ENCODE measurements at places on chromosomes 4 and X.

GRCh38 chr4:94605241-94605805 is 152.4 kb upstream of the BMPR1B start:
- no peak for DNase-seq

GRCh38 chr4:152346979-152347378 is 188.9 kb downstream of the FBXW7 start:
- no peak for DNase-seq

GRCh38 chr4:101279377-101279871 is 67.9 kb downstream of the PPP3CA start:
- peak; percentile 69 for DNase-seq

DNA sequence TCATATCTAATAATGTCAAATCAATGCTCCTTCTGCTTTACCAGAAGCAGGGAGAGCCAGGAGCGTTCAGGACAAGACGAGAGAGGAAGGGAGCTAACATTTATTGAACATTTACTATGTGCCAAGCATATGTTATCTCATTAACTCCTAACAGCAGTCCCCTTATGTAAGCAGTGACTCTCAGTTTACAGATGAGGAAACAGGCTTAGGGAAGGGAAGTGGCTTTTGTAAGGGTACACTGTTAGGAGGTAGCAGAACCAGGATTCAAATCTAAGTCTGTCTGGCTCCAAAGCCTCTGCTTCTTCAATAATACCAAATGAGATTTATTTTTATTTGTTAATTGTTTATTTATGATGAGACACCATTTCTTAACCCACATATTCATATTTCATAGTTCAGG is 2.6 kb upstream of the STARD8 start:
- DNase-seq: no peak

- peak; percentile 25 for DNase-seq
These were observed 176.4 kb downstream of the IL13RA2 start for GRCh38 chrX:114841051-114841450.

DNA sequence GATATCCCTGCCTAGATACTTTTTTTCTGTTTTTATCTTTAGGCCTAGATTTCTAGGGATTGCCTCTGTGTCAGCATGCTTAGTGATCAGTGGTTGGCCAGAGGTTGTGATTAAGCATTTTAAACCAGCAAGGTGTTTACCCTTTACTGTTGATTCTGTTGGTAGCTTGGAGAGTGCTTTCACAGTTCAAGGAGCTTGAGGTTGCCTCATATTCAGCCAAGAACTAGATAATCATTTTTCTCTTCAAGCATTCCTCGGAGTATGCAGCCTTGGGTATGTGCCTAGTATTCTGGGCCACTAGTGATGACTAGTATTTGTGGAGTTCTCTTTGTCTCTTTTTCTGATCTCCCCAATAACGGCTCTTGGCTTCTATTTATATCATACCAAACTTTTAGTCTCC is 20.4 kb downstream of the APOOL start:
- DNase-seq: no peak

GRCh38 chr4:68021185-68021584 is 57.9 kb upstream of the TMPRSS11A start:
- no peak for DNase-seq

Data from mesendoderm (in vitro differentiated cells).